ENCODE measurements at places on chromosomes 7 and 10.

- DNase-seq, result no peak
Measured at GRCh38 chr7:156558198-156558597, 82.4 kb upstream of the RNF32 start.

- DNase-seq, result no peak
Measured at GRCh38 chr10:100501423-100501822, 18.2 kb downstream of the SEC31B start.

GRCh38 chr7:156232931-156233705, 407.5 kb upstream of the RNF32 start:
- DNase-seq, result no peak

- DNase-seq, result no peak
Measured at GRCh38 chr10:75959912-75960311, 528.5 kb downstream of the LRMDA start.

- no peak for DNase-seq
Measured at GRCh38 chr10:129526943-129527342, 59.9 kb downstream of the MGMT start.

GRCh38 chr7:91324663-91325062, 60.4 kb downstream of the FZD1 start:
- DNase-seq, result no peak

- no peak for DNase-seq
Measured at GRCh38 chr7:106870983-106871410, 5.9 kb downstream of the PIK3CG start.

DNA sequence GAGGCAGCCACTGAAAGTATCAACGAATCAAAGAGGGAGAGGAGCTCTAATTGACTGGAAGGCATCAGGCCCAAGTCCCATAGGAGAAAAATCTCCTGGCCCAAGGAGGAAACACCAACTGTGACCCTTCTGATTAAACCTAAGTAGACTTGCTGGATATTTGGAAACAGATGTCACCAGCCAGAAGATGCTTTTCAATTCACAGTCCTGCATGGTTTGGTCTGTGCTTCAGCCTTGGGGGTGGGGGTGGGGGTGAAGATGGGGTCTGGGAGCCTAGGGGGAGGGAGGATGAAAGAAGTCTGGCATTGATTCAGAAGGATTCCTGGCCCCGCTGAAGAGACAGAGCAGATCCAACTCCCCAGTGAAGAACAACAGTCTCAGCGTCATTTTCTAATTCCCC, 623.7 kb downstream of the PARD3 start:
- no peak for DNase-seq

DNA sequence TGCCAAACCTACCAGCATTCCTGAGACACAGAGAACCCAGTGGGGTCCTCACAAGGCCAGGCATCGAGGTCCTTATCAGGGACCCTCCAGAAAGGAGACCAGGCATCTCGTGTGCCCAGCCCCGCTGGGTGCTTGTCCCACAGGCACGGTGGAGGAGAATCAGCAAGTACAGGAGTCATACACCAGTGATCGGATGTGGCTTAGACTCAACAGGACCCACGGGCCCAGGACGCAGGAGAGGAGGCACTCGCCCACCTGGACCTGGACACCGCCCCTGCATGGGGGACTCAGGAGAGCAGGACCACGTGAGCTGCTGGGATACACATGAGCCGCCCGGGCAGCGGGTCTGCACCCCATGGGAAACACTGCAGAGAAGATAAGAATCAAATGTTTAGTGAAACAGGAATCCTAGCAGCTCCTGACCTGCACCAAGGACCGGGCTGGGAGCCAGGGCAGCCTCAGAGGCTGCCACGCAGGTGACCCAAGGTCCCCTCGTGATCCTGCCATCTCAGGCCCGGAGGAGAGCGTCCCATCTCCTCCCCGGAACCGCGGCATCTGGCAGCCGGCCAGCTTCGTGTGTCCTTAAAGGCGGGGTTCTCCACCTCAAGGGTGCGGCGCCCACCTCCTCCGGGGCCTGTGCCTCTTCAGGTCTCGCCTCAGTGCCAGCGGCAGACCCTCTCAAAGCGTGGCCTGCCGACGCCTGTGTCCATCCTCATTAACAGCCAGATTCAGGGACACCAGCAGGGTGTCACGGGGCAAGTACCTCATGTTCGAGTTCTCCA, 59.2 kb downstream of the FOXL3 start:
- no peak for DNase-seq

DNA sequence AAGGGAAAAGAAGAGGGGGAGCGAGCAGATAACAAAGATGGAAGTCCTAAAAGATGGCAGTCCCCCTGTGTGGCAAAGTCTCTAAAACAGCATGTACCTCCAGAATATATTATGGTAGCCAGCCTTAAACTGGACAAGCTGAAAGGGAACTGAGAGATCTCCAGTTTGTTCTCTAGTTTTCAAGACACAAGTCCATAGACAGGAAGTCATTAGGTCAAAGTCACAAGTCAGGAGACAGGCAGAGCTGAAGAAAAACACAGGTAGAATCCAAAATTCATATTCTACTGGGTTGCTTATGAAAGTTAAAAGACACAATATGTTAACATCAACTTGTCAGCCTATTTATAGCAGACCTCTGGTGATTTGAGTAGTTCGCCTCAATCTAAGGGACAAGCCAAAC, 38.7 kb downstream of the FAM107B start:
- DNase-seq, result no peak

DNA sequence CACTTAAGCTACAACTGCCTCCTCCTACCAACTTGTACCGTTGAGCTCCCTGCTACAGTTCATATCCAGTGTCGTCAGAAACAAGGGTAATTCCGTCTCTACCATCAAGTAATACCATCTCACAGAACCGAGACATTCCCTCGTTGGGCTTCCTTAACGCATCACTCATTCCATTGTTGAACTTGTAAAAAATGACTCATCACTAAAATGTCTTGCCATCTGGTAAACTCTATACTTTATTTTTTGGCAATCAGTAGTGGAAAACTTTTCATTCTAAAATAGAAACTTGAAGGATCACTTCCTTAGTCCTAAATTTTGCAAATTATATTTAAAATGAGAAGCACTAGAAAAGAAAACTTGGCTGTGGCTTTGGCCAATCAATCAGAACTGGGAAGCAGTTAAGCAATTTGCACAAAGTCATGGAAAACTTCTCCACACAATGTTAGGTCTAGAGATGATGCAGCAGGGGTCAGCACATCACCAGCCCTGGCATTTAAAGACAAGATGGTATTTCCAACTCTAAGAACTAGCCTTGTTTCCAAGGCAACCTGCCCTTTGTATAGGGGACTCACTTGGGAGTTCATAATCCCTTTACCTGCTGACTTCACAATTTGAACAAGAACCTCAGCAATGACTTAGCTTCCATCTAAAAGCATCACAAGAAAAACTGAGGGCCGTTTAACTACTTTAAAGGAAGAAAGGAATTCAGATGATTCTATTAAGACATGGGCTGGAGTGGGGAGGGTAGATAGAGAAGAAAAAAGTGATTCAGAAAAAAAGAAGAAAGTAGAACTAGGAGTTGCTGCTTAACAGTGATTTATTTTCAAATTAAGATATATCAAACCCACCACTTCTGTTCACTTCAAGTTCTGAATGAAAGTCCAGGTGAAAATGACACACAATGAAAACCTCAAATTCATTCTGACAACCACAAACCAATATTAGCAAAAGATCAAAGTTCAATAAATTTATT, 288.1 kb downstream of the PARD3 start:
- DNase-seq, result peak; percentile 75

GRCh38 chr7:94348142-94348541, 46.6 kb upstream of the COL1A2 start:
- peak; percentile 3 for DNase-seq

DNA sequence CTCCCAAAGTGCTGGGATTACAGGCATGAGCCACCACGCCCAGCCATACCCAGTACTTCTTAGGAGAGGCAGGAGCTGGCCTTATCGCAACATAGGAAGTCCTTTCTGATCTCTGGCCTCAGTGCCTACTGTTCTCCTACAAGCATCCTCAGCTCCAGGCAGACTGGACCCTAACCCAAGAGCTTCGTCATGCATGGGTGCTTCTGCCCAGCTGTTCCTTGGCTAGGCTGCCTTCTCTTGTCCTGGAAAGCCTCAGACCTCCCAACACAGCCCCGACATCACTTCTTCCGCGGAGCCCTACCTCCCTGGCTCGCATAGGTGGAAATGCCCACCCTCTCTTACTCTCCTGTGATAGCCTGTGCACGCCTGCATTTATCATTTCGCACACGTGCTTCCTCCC, 15.8 kb downstream of the BCL7B start:
- DNase-seq, result no peak

DNA sequence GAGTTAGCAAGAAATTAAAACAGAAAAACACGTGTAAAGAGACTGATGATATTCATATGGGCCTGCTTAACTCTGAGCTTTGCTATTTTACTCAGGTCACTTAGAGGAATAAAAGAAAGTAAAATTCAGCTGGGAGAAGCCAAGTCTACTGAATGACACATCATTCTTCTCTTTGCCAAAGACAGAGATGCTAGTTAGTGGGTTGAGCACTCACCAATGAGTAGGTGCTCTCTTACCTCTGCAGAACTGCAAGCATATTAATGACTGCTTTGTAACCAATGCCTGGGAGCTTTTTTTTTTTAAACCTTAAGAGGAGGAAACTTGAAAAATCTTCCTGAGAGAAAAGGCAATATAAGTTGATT, 44.8 kb upstream of the BAMBI start:
- no peak for DNase-seq

DNA sequence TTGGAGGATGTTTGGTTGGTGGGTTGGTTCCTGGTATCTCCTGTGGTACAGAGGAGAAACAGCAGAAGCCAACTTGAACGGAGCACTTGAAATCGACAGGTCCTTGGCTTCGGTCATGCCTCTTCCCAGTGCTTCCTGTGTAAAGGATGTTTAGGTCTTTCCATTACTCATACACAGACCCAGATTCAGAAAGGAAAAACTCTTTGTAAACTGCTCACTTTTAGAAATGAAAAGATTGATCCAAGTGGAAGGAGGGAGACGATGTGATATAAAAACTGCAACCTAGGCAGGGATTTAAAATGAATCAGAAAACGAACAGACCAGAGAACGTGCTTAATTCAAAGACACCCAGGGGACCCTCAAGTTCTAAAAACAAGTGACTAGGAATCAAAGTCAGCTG, 338.4 kb downstream of the GALNT17 start:
- DNase-seq, result no peak

GRCh38 chr7:137591421-137591837, 247.9 kb upstream of the PTN start:
- DNase-seq, result no peak

DNA sequence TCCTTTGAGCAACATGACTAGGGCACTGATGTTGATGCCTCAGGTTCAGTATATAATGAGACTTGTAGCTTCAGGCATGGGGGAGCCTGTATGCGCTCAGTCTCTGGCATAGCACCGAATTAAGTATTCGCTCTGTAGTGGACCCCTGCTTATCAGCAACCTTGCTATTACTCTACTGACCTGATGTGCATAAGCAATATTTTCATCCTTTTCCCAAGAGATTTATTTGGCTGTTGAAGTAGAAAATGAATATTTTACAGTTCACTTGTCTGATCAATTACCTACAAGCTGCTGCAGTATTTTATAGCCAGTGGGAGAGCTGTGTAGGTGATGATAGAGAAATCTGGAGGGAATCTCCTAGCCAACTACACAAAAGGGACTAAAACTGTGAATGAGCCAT, 781.6 kb upstream of the PHF14 start:
- DNase-seq, result no peak

- no peak for DNase-seq
Measured at GRCh38 chr10:28135258-28135657, 136.4 kb upstream of the ODAD2 start.

DNA sequence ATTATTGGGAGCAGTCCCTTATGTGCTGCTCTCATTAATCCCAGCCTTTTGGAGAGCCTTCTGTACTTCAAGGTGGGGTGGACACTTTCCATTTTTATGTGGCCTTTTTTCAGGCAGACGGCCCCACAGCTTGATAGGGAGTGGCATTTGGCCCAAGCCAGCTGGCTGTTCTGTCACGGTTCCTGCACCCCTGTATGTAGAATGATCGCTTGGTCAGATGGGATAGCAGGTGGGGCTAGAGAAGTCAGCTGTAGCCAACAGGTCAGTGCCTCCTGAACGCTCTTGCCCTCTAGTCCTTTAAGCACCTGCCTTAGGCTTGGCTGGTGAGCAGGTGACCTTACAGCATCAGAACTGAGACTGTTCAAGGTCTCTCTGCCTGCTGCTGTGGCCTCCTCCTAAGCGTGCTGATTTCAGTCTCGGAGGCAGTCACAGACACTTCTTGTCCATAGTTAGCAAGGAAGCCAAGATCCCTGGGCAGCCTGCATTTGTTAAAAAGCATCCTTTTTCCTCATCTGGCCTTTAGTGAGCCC, 95.3 kb downstream of the LRRC4 start:
- no peak for DNase-seq

DNA sequence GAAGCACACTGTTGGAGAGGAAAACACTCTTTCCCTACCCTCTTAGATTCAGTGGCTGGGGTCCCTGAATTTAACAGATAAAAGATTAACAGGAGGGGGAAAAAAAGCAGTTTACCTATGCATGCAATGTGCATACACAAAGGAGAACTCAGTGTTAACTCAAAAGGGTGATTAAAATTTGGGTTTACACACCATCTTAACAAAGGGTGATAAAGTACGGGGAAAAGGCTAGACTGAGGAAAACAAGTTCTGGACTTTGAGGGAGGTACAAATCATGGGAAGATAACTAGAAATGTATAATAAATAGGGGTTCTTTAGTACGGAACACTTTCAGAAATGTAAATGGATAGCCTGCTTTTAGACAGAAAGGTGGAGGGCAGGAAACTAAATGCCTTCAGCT, 83.1 kb downstream of the SRPK2 start:
- DNase-seq, result no peak

DNA sequence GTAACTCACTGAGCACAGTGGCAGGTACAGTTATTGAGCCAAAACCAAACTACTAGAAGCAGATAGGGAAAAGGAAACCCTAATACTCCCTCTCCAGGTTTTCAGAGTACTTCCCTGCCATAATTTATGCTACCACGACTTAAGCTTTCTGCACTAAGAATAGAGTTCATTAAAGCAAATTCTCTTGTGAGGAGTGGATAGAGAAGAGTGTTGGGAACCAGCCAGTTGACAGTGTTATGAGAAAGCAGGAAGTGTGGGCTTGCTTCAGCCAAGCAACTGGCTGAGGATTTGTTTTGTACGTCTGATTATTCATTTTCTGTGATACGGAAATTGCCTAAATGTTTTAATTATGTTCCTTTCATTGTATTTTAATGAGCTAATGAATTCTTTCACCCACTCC, 280.5 kb downstream of the KIF20B start:
- DNase-seq, result no peak

Measured in HTR-8/SVneo (cell line).